Vagina (tissue), 2 donors: ENCODE measurements at places on chromosomes 2 and 18.

DNA sequence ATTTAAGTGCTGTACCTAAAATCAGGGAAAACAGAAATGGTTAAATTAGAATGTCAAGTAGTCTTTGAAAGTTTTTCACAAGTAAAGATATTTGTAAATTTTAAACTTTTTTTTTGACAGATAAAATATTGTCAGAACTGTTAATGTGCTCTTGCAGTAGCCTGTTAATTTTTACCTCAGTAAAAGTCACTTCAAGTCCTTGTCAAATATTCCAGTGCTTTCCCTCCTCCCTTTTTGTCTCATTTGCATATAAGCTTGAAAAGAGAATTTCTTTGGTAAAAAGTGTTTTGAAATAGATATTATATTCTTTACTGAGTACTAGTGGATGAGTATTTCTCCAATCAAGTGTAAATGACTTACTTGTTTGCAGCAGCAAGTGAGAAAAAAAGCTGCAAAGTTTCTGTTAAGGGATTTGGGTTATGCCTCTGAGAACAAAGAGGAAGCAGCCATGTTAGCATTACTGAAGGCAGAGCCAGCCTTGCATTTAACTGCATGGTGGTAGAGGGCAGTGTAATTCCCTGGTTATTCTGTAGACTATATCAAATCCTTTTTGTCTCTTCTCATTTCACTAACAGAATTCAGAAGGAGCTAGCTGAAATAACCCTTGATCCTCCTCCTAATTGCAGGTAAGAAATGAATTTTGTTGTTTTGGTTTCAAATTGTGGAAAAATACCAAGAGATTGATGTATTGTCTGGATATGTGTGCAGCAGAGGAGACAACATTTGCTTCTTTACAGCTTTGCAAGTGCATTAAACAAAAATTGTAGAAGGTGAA is 3.2 kb downstream of the UBE2E3 start:
- DNase-seq: no peak

- no peak for DNase-seq
Measured at GRCh38 chr2:142718576-142719155, 158.8 kb upstream of the KYNU start.

DNA sequence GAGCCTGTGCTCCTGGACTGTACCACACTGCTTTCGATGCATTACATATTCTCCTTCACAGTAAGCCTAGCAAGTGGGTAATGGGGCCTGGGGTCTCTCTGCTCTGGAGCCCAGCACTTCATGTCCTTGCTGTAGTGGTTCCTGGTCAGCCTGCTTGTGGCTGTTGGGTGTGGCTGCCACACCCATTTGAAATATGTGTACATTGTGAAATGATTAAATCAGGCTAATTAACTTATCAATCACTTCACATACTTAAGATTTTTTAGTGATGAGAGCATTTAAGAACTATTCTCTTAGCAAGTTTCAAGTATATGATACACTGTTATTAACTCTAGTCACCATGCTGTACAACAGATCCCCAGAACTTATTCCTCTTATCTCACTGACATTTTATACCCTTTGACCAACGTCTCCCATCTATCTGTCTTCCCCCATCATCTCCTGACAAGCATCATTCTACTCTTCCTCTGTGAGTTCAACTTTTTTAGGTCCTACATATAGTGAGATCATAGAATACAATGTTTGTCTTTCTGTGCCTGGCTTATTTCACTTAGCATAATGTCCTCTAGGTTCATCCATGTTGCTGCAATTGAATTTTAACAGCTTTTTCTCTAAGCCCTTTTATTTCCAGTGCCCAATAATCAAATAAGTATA is 92.1 kb downstream of the LYPD6 start:
- no peak for DNase-seq

- no peak for DNase-seq
Measured at GRCh38 chr2:221610255-221610654, 38.2 kb upstream of the EPHA4 start.

DNA sequence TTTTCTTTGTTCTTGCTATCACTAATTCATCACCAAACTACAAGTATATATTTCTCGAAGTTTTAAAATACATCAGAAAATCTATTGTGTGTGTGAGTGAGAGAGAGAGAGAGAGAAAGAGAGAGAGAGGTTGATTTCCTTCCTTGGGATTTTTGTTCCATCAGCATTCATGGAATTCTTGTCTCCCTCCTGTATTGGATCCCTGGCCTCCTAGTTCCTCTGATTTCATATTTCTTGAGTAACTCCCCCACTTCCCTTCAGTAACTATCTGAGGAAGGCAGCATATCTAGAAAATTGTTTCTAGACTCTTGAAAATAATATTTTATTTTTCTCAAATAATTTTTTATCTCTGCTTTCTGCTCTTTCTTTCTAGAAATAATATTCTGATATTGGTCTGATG is 13.3 kb upstream of the ACTR2 start:
- no peak for DNase-seq

GRCh38 chr18:60596928-60597327 is 224.4 kb upstream of the MC4R start:
- no peak for DNase-seq

GRCh38 chr2:70515938-70516337 is 37.7 kb downstream of the TGFA start:
- DNase-seq: no peak

GRCh38 chr18:58088691-58089065 is 44.7 kb downstream of the NEDD4L start:
- DNase-seq: no peak

DNA sequence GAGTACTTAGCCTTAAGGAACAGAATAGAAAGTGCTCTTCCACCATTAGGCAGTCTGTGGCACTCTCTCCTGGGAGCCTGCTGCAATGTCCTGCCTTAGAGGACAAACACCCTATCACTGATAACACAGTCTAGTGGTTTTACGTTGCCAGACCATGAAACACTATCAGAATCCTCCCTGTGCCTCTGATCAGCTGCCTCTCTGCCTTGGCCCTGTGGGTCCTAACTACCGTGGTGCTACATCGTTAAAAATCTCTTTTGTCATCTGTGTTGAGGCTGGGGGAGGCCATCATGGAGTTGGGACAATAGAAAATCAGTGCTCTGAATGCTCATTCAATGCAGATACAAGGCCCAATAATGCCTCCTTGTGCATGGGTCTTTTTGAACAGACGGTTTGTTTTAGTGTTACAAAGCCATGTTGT is 11.9 kb upstream of the APCDD1 start:
- DNase-seq: no peak

- no peak for DNase-seq
Measured at GRCh38 chr2:184039493-184039892, 558.8 kb upstream of the ZNF804A start.

DNA sequence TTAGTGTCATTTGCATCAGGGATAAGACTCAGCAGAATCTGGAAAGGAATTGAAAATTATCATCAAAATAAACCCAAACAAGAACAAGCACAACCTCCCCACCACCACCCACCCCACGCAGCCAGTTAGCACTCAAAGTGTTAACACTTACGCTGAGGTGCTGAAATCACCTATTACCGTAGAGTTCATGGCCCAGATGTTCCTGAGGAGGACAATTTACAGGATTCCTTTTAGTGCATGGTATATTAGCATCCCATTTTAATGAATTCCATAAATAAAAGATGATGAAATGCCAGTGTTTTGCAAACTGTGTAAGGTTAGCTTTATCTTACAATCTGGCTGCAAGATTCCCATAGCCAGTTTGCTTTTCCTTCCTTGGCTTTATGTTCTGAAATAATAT is 359.3 kb upstream of the SOX11 start:
- no peak for DNase-seq

DNA sequence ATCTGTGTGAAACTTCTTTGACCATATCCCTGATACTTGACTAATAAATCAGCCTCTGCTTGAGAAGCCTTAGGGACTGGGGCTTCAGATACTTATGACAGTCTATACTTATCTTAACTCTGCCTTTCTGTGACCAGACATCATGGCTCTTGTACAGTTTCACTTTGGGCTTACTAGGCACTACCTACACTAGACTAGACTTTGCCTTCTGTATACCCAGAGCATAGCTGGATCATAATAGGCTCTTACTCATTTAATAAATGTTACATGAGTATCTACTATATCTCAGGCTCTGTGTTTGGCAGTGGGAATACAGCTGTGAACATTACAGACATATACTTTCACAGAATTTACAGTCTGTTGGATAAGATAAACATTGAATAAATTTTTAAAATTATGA is 9.0 kb downstream of the UGP2 start:
- DNase-seq: no peak

GRCh38 chr2:240234503-240234951 is 94.1 kb upstream of the OTOS start:
- DNase-seq: no peak
